ENCODE measurements at places on chromosomes 3 and 15.
A peak's percentile ranks its signal among the peaks of the same experiment; 100 is the strongest.

DNA sequence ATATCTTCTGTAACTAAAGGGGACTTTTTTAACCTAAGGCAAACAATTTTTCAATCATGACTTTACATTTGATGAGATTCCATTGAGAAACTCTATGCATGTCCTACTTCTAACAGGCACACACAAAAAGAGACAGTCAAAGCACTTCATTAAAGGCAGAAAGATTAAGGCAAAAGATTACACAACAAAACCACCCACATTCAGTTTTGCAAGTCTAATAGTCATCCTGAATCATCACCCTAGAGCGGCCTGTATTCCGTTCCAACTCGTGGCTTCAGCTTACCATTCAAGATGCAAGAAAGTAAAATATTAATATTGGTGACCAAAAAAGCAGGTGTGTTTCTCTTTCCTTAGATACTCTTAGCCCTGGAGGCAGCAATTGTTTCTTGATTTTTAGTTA lies 205.9 kb downstream of the P3H2 start:
- DNase-seq, result peak; percentile 61

DNA sequence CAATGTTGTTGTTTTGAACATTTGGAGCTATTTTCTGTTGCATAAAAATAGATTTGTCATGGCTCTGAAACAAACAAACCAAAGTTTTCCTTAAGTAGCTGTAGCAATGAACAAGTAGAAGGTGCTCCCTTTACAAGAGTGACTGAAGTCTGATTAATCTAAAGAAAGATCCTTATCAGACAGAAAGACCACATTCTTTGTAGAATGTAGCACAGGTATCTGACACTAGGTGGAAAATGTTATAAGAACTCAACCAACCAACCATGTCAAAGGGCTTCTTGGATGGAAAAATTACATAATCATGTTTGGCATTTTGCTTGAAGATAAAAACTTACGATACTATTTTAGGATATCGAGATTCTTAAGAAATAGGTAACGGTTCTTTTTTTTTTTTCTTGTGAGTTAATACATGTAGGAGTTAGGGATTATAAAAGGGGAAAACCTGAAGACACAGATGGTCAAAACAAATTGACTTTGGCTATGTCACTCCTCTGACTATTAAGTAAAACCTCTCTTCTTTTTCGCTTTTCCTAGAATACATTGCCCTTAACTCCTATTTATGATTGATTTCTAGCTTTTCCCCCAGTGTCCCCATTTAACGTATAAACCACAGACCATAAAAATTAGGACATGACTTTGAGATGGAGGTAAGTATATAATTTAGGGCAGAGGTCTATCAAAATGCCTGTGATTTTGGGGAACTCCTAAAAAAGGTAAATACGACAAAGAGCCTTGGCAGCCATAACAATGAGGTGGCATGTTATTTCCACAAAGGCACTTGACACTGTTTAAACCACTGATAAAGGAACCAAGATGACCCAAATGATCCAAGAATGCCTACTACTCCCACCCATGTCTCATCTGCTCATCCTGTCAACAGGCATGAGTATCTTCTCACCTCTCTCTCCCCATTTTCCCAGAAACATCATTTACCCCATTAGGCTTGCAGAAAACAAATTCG lies 72.0 kb downstream of the CCR4 start:
- no peak for DNase-seq

- no peak for DNase-seq
These were observed 214.7 kb downstream of the CHL1 start for GRCh38 chr3:411226-411625.

- DNase-seq, result peak; percentile 94
These were observed 18.3 kb upstream of the ATP8B4 start for GRCh38 chr15:50137330-50137761.

- DNase-seq, result no peak
These were observed 33.5 kb upstream of the ALPK3 start for GRCh38 chr15:84783493-84784251.

DNA sequence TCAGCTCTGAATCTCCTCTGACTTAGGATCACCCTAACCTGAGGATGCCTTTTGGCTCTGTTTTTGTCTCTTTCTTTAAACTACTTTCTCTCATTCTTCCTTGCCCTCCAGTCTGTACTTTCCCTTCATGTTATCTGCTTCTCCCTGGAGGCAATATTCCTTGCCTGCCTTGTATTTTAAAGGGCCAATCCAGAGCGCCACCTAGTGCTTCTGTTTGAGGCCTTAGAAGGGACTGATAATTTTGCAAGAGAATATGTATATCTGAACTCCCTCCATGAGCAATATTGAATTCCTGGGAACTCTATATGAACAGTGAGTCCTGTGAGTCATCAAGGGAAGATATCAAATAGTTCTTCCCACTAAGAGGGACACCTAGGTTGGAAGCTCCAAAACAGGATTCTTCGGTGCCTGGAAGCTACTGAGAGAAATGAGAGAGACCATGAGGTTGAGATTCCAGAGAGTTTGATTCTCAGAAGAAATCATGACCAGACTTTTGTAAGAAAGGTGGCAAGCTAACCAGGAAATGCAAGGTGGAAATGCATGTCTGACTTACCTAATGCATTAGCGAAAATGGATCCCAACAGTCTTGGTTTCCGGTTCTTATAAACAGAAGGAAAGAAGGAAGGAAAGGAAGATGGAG lies 203.8 kb upstream of the CD96 start:
- peak; percentile 55 for DNase-seq

GRCh38 chr3:160801386-160802118 lies 45.5 kb downstream of the PPM1L start:
- DNase-seq, result no peak

DNA sequence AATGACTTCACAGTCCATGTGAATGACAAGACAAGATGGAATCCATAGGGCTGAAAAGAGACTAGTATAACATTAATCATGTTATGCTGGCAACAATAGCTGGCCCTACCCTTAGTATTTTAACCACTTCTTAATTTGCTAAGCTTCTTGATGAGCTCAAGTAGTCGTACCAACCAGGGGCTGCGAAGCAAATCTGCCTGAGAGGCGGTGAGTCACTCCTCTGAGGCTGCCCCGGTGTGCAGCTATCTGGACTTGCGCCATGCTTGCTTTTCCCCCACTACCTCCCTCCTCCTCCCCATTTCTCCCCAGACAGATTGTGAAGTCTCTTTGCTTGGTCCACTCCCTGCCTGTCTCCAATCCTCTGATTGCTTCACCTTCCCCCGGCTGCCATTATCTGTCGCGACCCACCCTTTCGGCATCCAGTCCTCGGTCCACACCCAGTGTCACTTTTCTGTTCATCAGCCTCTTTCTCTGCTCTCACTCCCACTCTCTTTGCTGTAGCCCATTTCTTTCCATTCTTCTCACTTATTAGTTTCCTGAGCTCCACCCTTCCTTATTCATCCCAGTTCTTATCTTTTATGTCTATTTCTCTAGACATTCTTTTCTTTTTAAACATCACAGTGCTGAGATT lies 42.7 kb downstream of the DUT start:
- DNase-seq, result no peak

DNA sequence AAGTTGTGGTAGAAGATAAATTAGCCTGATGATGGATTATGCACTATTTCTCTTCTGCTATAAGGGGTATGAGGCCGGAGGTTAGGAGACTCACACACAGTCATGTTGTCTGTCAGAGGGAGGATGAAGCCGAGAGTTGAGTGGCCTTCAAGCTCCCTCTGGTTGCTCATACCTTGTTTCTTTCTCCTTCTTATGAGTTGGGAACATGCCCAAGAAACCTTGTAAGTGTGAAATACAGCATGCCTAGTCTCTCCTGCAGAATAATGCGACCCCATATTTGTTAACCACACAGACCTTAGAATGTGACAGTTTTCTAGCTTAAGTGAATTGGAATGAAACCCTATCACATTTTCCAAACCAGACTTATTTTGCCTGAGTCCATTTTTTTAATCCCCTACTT lies 366.7 kb downstream of the PTPRG start:
- no peak for DNase-seq

DNA sequence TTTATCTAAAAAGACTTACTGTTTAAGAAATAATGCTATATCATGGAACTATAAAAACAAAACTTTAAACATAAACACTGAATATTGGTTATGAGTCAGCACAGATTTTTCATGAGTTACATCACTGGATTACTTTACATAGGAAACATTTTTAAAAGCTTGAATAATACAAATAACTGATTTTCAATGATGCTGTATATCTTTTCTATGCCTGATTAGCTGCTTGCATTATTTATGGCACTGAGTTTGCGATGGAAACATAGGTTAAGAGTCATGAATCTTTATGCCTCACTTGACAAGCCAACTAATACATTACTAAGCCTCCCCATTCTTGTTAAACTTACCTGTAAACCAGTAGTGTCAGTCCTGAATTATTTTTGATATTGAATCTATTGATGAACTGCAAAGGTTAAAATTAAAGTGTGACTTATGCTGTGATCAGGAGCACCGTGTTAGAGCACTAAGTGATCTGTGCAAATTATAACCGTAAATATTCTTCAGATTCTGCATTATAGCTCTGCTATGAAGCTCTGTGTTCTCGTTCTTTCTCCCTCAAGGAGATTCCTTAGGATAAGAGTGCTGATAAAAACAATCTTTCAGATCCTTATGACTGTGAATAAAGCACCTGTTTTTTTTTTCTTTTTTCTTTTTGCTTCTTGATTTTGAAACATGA lies 437.3 kb upstream of the BCHE start:
- DNase-seq, result peak; percentile 17

DNA sequence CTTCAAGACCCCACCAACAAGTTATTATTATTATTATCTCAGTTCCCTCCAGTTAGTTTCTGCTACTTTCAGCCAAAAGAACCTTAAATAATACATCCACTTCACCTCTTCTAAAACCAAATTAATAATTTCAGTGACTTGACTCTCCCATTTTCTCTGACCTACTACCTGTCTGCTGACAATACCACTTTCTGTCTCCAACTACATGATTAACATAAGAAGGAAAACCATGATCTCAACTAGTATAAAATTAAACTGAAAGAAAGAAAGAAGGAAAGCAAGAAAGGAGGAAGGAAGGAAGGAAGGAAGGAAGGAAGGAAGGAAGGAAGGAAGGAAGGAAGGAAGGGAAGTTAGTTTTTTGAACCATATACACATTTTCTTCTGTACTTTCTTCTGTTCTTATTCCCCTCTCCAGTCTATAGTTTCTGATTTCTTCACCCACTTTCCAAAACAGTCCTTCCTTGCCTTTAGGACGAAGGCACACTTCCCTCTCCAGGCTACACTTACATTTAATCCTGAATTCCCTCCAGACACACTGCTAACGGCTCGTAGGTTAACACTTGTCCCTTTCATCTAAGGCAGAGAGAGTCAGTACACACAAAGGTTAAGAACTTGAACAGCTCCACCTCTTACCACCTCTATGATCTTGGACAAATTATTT lies 79.5 kb upstream of the GUCA1C start:
- no peak for DNase-seq

GRCh38 chr15:37138591-37139215 lies 38.4 kb upstream of the MEIS2 start:
- no peak for DNase-seq

DNA sequence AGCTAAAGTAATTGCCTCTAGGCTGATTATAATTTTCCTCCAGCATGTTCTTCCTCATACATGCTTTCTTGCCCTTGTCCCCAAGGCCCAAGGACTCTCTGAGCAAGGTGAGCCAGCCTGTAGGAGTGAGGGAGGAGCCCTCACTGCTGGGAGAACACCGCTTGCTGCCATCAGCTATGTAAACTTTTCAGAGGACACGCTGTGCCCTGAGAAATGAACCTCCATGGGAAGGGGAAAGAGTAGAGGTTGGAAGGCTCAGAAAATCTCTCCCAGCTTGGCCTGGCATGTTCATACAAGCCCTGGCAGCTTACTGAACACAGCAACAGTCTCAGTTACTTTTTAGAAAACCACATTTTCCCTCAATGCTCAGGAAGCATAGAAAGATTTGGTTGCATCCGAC lies 103.0 kb upstream of the SLC24A5 start:
- no peak for DNase-seq

GRCh38 chr3:66483409-66483906 lies 17.4 kb downstream of the LRIG1 start:
- no peak for DNase-seq

GRCh38 chr3:634511-634910 lies 437.9 kb downstream of the CHL1 start:
- no peak for DNase-seq

GRCh38 chr3:170111147-170111771 lies 70.3 kb downstream of the PHC3 start:
- no peak for DNase-seq

DNA sequence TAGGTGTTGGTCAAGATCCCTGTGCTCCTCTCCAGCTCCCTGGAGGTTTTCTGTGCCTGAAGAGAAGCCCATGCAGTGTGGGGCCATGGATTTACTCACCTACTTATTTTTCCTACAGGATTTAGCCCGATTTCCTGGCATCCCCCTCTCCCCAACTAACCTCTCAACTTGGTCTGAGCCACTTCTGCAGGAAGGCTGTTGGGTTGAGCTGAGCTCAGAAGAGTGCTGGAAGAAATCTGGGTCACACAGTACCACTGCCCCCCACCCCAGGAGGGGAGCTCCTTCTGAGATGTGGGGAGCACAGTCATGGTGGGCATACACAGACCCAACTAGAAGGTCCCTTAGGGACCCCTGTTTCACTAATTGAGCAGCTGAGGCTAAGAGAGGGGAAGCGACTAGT lies 34.4 kb upstream of the SLCO2A1 start:
- DNase-seq, result no peak

- DNase-seq, result no peak
These were observed 11.8 kb upstream of the HES1 start for GRCh38 chr3:194124193-194124592.

GRCh38 chr15:85897207-85897894 lies 102.6 kb upstream of the KLHL25 start:
- DNase-seq, result no peak

DNA sequence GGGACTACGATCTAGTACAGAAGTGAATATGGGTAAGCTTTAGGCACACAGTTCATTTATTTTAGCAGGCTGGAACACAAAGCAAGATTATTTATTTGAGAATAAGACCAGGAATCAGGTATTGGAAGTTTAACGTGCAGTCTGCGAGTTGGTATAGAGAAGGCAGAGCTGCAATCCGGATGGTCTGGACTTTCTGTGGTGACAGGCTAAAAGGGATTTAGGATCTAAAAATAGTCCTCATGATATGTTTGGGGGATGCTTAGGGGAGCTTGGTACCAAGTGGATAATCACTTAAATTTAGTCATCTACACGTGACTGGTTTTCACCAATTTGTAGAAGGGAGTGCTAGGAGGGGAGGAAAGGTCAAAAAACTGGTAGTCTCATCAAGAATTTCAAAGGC lies 119.4 kb downstream of the DLG1 start:
- DNase-seq, result no peak
